ENCODE measurements at places on chromosomes 12 and 14.

- peaks cover 23% of the 10 kb centered on the region for H3K4me1 ChIP-seq
- no peak for DNase-seq
- no peaks in the 10 kb centered on the region for H3K27me3 ChIP-seq
- H3K4me3 ChIP-seq: no peak overlapping the region
Observed at GRCh38 chr12:39047539-39048262, 142.3 kb upstream of the CPNE8 start.

DNA sequence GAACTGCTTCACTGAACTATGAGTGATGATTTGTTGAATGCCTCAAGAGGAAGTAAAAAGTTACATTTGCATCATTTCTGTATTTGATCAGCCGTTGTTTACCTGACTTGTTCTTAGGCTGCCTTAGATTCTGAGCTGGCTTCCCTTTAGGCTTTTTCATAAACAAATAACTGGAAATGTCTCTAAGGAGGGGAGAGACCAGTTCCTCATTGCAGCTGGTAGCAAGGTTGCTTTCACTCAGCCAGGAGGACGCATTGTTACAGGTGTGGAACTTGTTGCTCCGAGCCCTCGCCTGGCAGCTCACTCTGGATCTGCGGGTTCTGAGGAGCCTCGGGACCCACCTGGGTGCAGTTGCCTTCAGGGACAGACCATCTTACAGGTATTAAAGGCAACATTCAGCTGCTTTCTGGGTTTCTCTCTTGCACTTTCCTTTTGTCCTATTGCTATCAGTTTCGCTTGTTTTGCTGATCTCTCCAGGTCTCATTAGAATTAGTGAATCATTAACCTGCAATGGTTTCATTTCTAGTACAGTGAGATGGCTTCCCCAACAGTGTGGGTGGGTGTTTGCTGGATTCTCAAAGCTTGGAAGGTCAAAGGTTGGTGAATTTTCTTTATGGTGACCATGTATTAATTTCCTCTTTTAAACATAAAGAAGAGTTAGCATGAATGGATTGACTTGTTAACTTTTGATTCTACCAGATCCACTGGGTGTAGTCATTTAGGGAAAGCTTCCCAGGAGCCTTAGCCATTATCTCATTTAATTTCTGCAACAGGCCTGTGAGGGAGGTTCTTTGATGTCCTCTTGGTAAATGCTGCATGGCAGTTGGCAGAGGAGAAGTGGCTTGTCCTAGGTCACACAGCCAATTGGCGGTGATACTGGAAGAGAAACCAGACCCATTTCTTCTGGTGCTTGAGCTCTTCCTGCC is at the start of gene PLEKHG7:
TSS of gene PLEKHG7 (plus strand) at position 236 of the 926 bp plus-strand sequence. CDS start 3,643 bp downstream, outside the sequence.
- H3K27me3 ChIP-seq: no peaks in the 10 kb centered on the region
- H3K36me3 ChIP-seq: no peaks in the 10 kb centered on the region
- no peaks in the 10 kb centered on the region for H3K4me1 ChIP-seq
- no peak within 1 kb of the TSS for H3K4me3 ChIP-seq
- H3K27ac ChIP-seq: no peak within 1 kb of the TSS

DNA sequence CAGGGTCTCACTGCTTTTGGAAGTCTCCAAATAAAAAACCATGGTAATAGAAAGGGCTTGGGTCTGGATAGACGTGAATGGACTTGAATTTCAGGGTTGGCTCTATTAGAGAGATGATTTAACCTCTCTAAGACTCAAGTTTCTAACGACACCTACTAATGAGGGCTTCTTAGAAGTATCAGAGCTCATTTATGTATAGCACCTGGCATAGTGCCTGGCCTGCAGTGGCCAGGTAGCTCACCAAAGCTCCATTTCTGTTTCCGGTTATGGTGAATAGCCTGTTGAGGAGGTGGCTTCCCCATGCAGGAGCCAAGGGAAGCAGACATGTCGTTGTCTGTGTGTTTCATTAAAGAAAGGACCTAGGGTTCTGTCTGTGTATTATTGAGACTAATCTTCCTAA is 108.6 kb downstream of the ETV6 start:
- no peak overlapping the region for H3K4me3 ChIP-seq
- no peaks in the 10 kb centered on the region for H3K27me3 ChIP-seq
- peak overlapping the region; percentile 95 for H3K27ac ChIP-seq
- peaks cover 38% of the 10 kb centered on the region for H3K4me1 ChIP-seq
- no peak for DNase-seq

DNA sequence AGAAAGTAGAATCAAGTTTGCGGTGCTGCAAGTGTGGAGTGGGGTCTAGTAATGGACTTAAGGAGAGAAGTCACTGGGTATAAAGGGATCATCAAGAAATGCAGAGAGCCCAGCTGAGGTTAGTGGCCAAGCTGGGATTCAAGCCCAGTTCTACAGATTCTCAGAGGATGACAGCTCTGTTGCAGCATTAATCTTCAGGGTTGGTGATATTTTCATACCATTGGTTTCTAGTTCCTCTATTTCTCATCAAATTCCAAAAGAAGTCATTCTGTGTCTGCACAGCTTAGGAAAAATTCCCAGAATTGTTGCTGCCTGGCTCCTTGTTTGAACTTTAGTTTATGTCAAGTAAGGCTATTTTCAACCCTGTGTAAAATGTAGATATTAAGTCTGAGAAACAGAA is 169.5 kb upstream of the NTF3 start:
- no peaks in the 10 kb centered on the region for H3K36me3 ChIP-seq
- no peaks in the 10 kb centered on the region for H3K4me1 ChIP-seq

GRCh38 chr14:29821661-29822429 is 105.8 kb downstream of the PRKD1 start:
- H3K36me3 ChIP-seq: no peaks in the 10 kb centered on the region
- peak overlapping the region; percentile 86 for H3K27ac ChIP-seq
- H3K4me1 ChIP-seq: peaks cover 35% of the 10 kb centered on the region
- H3K4me3 ChIP-seq: no peak overlapping the region
- no peaks in the 10 kb centered on the region for H3K27me3 ChIP-seq
- no peak for DNase-seq

DNA sequence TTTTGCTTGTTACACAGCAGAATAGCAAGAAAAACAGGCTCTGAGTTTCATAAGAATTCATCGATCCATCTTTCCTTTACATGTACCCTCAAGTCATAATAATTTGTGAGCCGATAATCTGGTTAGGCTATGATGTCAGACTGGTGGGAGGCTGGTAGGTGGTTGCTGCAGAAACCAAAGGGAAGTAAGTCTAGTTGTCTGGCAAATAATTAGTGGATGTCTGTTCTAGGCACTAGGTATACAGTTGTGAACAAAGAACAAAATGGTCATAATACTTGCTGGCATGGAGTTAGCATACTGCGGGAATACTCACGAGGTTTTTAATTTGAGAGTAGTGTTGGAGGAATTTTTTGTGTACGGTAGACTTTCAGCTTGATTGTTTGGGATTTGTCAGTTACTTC is 8.8 kb downstream of the SUSD6 start:
- peaks cover 24% of the 10 kb centered on the region for H3K4me1 ChIP-seq
- no peaks in the 10 kb centered on the region for H3K27me3 ChIP-seq
- no peak for DNase-seq
- no peak overlapping the region for H3K4me3 ChIP-seq

DNA sequence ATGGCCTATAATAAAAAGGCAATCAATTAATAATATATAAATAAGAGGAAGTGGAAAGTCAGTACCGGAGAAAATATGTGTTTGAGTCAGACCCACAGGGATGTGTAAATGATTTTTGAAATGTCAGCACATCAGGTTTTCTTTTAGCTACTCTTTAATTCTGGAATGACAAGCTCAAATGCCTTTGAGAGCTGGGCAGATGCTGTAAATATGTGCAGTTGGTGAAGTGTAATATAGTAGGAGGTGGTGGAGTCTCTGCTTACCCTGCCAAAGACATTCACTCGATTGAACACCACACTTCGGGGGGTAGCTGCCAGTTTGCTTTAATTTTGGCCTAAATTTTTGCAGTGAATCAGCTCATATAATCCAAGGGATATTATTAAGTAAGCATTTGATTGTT is 93.0 kb downstream of the PLEKHA5 start:
- H3K36me3 ChIP-seq: no peaks in the 10 kb centered on the region
- H3K4me3 ChIP-seq: no peak overlapping the region
- no peaks in the 10 kb centered on the region for H3K27me3 ChIP-seq
- no peak for DNase-seq
